ENCODE measurements at places on chromosomes 3 and 15.

- no peak for DNase-seq
These were observed 207.6 kb upstream of the STAC start for GRCh38 chr3:36172699-36173098.

GRCh38 chr15:47754312-47754711, 37.0 kb downstream of the SEMA6D start:
- no peak for DNase-seq

- DNase-seq = no peak
These were observed 9.1 kb upstream of the DAZL start for GRCh38 chr3:16614033-16615031.

GRCh38 chr3:4986175-4986781, 7.0 kb downstream of the BHLHE40 start:
- DNase-seq = no peak

DNA sequence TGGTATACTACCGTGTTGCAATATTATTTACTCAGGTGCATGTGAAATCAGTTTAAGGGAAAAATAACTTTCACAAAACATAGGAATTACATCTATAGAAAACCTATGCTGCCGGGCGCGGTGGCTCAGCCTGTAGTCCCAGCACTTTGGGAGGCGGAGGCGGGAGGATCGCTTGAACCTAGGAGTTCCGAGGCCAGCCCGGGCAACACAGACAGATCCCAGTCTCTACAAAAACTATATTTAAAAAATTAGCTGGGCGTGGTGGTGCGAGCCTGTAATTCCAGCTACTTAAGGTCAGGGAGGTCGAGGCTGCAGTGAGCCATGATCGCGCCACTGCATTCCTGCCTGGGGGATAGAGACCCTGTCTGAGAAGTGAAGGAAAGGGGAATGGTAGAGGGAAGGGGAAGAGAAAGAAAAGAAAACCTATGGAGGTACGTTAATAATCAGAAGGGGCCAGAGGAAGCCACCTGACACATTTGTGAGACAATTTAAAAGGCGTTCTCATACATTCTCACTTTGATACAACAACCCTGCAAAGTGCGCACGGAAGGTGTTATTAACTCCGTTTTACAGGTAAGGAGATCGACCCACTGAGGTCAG, 456 bp upstream of the TMEM62 start:
- no peak for DNase-seq

DNA sequence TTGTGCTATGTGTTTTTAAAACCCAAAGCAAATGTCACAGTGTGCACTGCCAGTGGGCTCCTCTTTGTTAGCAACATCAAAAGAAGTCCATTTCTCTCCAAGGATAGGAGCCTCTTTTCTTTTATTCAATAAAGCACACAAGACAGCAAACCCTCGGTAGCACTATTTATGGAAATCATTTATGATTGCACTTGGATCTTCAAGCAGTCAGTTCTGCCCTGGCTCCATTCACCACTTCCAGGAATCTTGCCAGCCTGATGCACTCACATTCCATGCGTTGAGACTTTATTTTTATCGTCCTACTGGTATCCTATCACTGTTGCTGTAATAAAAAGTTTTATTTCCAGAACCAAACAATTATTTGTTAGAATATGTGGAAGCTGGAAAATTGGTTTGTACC, 412.1 kb downstream of the TBL1XR1 start:
- no peak for DNase-seq

DNA sequence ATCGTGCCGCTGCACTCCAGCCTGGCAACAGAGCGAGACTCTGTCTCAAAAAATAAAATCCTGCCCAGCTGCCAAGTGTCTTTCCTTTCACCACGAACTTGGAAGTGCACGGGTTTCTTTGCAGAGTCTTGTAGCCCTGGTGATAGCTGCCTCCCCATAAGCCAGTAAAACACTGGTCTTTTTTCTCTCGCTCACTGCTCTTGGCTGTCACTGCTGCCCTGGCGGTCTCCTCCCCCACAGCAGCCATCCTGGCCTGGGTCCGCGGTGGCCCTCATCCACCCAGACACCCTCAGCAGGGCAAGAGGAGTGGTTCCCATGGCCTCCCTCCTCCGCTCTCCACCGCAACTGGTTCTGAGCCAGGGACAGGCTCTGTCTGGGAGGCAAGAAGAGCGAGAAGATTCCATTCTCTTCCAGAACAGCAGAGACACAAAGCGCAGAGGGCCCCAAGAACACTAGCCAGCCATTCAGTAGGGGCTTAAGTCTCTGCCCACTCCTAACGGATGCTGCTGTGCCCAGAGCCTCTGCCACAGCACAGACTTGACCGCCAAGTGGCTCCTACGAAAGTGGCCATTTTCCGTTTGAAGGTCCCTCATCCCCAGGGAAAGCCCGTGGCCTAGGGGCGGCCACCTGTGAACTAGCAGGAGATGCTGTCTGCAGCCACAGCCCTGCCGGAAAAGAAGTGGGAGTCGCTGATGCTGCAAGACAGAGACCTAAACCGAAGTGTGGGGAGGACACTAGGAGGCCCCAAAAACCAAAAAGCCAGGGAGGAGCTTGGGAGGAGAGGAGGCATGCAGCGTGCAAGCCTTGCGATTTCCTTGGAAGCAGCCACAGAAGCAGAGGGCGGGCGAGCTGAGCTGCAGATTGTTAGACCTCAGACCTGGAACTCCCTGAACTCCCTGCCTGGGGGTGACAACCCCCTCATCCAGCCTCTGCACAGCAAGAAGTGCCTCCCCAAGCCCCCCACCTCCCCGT, 44.1 kb downstream of the KLHL25 start:
- DNase-seq = peak; percentile 68

DNA sequence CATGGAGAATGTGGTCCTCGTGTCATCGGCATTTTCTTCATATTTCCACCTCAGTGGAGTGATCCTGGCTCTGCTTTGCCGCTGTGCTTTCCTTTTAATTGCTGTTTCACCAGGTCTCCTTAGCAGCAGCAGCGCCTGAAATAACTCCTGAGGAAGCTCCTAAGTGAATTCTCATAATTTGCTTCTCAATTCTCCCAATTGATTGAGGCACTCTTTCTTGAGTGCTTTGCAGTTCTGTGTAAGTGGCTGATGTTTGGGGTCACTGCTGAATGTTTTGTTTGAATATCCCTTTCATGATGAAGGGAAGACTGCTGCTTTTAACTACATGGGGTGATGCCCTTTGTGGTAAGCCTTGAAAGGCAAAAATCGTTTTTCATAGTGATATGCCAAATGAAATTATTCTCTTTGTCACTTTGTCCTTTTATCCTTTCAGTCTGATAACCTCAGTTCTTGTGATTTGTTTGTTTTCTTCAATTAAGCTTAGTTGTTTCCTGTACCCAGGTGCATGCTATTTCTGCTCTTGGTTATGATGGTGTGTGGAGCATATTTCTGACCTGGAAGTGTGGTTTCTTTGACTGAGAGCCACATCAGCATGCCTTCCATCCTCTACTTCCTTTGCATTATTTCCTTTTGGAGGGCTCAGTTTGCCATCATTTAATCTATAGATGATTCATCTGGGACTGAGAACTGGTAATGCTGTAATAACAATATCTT, 36.7 kb downstream of the HMG20A start:
- no peak for DNase-seq

DNA sequence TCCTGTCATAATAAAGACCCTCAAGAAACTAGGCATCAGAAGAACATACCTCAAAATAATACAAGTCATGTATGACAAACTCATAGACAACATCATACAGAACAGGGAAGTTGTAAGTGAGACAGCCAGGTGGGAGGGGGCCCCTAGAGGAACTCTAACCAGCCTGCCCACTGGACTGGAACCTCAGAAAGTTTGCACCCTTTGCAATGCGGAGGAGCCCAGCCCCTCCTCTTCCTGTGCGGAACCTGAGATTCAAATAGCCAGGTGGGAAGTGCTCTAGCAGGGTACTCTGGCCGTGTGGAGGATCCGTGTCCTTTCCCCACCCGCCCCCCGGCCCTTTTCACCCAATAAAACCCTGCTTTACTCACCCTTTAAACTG, 387.0 kb upstream of the CBLB start:
- DNase-seq = no peak

DNA sequence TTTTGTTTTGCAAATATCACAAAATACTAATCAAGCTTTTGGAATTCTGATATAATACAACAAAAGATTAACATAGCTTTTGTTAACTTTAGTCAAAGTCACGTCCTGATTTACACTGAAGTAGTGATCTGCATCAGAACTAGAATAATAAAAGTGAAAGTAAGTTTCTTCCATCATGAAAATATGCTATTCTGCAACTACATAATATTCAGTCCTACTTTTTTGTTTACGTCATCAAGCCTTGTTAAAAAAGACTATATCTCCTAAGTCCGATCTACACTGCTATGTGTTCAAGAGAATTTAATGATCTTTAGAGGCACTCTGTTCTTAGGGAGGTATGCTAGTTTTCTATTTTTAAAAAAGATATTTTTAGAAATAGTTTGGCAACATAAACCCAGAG, 330.1 kb downstream of the ARPP21 start:
- DNase-seq = no peak

GRCh38 chr15:22948056-22948455, 32.1 kb downstream of the CYFIP1 start:
- no peak for DNase-seq

DNA sequence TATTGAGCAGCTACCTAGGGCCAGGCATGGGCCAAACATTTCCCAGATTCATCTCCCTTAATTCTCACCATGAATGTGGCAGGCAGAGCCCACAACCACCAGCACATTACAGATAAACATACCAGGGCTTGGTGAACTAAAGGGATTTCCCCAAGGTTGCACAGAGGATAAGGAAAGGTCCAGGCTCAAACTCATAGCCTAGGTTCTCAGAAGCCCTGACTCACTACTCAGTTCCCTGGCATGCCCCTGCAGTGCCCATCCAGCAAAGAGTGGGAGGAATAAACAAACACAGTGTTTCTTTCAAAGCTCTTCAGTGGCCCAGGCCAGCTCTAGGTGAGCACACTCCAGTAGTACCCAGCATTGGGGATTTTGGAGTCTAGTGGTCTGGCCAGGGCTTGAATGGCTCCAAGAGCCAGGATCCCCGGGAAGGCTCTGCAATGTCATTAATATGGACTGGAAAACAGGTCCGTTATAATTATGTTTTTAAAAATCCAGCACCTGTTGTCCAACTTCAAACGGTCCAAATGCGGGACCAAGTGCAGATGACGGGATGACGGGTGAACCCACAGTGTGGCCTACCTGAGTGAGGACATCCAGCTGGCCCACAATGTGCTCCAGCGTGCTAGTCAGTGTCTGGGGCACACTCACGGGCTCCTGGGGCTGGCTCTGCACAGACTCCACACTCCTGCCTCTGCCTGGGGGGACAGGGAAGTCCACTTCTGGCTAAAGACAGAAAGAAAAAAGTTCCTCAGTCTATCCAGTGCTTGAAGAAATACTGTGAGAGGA, 39.8 kb upstream of the DUSP7 start:
- DNase-seq = no peak

DNA sequence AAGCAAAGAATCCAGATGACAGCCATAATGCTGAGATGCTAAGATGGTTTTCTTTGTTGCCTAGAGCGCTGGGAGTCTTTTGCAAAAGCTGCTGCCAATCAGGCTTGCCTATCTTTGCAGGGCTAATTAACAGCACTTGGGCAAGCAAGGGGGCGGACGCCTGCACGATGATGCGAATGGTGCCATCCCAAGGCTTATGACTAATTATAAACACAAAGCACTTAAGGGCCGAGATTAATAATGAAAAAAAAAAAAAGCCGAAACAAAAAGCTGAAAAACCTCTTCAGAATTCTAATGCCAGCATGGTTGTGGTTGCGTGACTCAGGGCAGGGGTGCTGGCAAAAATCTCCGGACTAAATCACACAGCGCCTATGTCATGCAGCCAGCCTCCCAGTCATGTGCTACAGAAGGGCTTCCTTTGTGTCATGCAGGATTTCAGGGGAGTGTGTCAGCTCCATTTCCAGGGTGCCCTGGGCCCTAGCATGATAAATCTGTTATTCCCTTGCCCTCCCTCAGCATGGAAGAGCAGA, 185.0 kb upstream of the ANKRD28 start:
- peak; percentile 43 for DNase-seq

DNA sequence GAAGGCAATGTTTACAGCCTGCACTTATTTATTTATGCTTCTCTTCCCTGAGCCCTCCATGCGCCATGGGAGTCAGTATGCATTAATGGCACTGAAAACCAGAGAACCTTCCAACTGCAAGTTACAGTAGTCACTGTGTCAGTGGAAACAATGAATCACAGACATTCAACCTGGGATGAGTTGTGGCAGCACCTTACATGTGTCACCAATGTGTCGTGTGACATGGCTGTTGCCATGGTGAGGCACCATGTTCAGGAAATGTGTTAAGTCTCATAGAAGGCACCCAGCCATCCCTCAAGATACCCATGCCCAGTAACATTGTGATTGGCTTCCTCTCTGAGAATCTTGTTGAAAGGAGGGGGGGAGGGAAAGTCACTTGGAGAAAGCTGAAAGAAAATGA, 105.0 kb downstream of the FOXP1 start:
- DNase-seq = no peak

DNA sequence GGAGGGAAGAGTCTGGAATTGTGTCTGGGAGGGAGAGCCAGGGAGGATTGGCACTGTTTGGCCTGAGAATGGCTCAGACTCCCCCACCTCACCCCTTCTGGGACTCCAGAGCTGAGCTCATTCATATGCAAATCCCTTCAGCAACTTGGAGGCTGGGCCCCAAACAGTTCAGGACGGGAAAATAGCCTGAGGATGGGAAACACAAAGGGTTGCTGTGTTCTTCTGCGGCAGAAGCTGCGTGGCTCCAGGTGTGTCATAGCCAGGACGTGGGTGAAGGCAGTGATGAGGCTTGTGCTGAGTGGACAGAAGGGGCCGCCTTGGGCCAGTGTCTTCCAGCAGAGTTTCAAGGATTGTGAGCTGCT, 16.6 kb downstream of the MASP1 start:
- DNase-seq = no peak

DNA sequence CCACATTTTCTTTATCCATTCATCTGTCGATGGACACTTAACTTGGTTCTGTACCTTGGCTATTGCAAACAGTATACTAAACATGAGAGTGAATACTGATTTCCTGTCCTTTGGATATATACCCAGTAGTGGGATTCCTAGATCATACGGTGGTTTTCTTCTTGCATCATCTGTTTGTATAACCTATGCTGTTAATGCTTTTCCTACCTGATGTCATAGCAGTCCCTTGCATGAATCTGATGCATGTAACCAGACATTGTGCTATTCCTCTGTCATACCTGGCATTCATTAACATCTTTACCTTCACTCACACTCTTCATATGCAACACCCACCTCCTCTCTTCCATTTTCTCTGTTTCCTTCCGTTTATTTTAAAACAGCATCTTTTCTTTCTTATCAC, 185.2 kb downstream of the KLHL25 start:
- no peak for DNase-seq

GRCh38 chr3:138374573-138375134, 26.3 kb downstream of the MRAS start:
- no peak for DNase-seq

DNA sequence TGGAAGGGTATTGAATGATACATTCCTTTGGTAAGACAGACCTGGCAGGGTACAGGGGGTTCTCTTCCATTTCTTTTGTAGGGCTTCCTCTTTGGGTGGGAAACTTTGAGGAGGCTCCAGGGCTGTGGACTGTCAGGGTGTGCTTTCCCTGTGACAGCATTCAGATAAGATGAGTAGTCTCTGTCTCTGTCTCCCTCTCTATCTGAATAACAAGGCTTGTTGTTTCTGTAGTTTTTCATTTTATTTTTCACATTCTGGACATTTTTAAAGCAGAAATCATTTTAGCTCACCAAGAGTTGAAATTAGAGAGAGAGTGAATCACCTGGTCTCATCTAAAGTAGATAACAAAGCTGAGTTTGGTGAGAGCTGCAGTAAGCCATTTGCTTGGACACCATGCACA, 100.8 kb upstream of the TPM1 start:
- DNase-seq = no peak

- DNase-seq = no peak
These were observed 91.2 kb upstream of the PHLDB2 start for GRCh38 chr3:111767756-111768445.

- DNase-seq = no peak
These were observed 166.9 kb downstream of the ABHD5 start for GRCh38 chr3:43857361-43858293.

Measured in hippocampal formation (tissue), 2 donors.